T-helper 9 cell (primary cell): ENCODE measurements at places on chromosomes 1 and 21.

- no peak for DNase-seq
Observed at GRCh38 chr1:91730801-91731732, 154.9 kb downstream of the TGFBR3 start.

DNA sequence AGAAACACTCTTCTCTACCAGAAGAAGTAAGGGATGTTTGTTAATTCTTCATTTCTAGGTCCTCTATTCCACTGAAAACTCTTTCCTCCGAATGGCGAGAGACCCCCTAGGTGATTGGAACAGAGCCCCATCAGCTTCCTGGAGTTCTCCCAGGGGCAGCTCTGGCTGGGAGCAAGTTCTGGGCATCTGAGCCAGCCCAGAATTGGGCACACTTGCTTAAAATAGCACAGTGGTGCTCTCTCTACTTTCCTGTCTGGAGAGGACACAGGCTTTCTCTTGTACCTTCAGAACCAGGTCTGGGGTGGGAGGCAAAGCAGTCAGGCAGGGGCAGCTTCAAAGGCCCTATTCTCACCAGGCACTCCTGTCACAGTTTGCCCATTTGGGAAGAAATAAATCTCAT lies 83.2 kb upstream of the CNTN2 start:
- no peak for DNase-seq

DNA sequence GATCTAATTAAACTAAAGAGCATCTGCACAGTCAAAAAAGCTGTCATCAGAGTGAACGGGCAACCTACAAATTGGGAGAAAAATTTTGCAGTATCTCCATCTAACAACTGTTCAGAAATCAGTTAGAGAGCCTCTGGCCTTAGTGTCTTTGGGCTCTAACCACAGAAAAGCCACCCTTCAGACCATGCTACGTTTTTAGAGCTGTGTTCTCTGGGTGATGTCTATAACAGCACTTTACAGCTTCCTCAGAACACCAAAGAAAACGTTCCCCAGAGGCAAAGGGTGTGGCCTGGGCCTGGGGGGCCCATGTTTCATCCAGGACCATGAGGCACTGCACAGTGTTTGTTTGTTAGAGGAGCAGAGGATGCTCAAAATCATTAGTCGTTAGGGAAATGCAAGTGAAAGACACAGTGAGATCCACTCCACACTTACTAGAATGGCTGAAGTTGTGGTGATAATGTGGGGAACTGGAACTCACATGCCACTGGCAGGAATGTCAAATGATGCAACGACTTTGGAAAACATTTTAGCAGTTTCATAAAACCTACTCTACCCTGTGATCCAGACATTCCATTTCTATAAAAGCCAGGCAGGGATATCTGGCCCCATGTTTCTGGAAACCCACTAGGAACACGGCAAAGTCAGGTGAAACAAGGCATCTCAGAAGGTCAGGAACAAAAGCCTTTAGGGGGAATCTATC lies 250.4 kb upstream of the HOOK1 start:
- DNase-seq: no peak

DNA sequence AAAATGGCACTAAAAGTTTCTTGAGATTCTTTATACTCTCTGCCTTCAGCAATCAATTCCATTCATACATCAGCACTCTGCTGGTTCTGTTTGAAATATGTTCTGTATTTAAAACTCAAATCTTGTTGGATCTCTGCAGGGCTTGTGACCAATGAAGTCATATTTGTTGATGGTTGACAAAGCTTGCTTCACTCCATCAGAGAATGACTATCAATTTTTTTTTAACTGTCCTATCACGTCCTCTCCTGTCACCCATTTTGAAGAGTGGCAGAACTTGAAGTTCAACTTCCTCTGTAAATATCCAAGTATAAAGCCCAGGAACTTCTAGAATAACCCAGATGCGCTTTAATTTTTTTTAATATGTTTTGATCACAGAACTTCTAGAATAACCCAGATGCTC lies 10.9 kb downstream of the PRDX6 start:
- no peak for DNase-seq

GRCh38 chr21:26487981-26488480 lies 85.1 kb downstream of the CYYR1 start:
- DNase-seq: no peak

- no peak for DNase-seq
Observed at GRCh38 chr21:45530423-45531113, 11.7 kb downstream of the SLC19A1 start.

GRCh38 chr1:173453982-173454381 lies 23.2 kb upstream of the PRDX6 start:
- no peak for DNase-seq

DNA sequence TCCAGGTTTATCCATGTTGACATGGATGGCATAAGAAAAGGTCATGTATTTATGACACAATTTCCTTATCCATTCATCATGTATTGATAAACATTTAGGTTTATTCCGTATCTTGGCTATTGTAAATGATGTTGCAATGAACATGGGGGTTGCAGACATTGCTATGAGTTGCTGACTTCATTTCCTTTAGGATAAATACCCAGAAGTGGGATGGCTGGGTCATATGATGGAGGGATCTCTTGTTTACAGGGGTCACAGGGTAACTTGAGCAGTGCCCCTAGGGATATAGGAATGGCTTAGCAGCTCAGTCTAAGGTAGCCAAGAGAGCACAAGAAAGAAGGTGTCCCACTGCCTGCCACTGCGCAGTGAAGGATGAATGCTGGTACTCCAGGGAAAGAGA lies 229.6 kb upstream of the COA6 start:
- no peak for DNase-seq

GRCh38 chr1:58104960-58105359 lies 441.6 kb downstream of the OMA1 start:
- DNase-seq: no peak

- DNase-seq: no peak
Observed at GRCh38 chr1:111227434-111227833, at the start of gene CHI3L2. Gene CHI3L2 (plus strand): TSS chr1:111227713. CDS start chr1:111227730, 17 bp downstream.

DNA sequence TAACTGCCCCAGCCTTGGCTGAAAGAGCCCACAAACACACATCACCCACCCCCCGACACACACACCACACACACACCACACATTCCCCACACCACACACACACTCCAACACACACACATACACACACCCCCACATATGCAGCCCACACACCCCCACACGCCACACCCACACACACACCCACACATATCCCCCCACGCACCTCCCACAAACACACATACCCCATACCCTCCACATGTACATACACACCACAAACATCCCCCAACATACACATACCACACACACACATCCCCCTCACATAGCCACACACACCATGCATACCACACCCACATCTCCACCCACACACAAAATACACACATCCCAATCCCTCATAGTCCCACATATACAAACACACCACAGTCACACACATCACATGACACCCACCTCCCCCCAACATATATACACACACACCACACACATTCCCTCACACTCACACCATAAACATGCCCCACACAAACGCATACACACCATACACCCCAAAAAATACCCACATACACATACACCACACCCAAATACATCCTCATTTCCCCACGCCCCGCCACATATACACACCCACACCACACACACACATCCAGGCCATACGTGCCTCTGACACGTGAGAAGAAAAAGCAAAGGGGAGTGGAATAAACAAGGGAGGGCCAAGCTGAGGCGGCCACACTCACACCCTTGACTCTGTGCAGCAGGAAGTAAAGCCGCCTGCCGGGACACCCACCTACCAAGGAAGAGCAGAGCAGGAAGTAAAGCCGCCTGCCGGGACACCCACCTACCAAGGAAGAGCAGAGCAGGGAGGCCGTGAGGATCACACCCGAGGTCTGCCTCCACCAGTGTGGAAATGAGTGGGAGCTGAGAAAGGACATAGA lies 53.7 kb downstream of the HSF2BP start:
- DNase-seq: no peak

DNA sequence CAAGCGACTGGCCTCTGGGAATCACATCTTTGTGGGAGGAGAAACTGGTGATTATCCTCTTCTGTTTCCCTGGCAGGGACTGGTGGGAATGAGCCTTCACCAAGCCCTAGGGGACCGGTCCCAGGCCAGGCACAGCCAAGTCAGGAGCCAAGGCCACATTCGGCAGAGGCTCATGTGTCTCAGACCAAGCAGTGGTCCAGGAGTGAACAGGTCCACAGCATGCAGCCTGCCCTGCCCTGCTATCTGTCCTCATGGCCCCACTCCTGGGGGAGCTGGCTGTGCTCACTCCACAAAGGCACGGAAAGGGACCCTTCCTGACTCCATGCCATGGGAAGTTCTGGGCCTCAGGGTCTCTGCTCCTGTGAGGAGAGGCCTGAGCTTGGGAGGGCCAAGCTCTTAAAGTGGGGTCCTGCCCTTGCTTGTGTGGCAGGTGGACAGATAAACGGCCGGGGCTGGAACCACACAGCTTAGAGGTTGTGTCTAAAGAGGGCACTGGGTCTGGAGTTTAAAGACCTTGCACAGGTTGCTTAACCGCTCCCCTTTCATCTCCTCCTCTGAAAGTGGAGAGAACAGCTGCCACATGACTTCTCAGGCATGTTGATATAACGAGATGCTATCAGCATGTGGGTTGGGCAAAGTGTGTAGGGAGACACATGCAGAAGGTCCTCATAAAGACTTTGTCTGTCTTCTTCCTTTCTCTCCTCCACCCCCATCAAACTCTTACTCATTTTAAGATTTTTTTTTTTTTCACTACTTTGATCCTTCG lies 57.5 kb downstream of the CASQ2 start:
- DNase-seq: no peak

DNA sequence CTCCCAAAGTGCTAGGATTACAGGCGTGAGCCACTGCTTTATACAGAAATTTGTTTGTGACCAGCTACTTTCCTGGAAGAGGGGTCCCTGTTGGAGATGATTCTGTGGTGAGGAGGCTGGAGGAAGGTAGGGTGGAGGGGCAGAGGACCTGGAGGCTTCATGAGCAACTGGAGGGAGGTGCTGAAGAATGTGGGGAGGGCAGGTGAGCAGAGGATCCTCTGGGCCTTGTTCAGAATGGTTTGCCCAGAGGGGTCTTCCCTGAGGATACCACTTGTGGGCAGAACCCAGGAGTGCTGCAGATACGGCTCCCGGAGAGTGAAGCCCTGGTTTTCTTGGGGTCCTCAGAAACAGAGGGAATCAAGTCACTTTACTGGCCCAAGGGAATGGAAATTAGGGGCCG lies 67.2 kb upstream of the WDR26 start:
- DNase-seq: no peak

DNA sequence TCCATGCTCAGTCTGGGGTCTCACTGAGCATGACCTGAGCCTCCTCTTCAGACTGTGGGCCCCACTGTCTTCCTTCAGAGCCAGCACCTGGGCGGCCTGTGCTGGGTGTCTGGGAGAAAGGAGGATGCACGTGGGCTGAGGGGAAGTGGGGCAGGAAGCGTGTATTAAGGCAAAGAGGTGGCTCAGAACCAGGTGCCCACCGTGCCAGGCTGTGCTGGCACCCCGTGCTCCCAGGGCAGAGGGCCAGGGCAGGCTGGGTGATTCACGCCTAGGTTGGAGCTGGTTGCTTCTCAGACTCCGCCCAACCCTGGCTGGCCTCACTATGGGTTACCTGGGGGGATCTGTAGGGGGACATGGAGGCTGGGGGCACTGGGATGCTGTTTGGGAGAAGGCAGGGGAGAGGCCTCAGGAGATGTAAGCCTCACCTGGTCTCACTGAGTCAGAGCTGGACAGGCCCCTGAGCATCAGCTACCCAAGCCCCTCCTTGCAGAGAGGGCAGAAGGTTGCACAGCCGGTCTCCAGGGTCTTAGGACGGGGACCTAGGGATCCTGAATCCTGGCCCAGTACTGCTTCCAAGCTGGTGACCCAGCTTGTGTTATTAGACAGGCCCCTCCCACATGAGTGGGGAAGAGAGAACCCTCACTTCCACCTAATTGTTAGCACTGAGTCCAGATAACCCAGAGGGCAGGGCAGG lies 18.6 kb upstream of the PADI1 start:
- DNase-seq: no peak

DNA sequence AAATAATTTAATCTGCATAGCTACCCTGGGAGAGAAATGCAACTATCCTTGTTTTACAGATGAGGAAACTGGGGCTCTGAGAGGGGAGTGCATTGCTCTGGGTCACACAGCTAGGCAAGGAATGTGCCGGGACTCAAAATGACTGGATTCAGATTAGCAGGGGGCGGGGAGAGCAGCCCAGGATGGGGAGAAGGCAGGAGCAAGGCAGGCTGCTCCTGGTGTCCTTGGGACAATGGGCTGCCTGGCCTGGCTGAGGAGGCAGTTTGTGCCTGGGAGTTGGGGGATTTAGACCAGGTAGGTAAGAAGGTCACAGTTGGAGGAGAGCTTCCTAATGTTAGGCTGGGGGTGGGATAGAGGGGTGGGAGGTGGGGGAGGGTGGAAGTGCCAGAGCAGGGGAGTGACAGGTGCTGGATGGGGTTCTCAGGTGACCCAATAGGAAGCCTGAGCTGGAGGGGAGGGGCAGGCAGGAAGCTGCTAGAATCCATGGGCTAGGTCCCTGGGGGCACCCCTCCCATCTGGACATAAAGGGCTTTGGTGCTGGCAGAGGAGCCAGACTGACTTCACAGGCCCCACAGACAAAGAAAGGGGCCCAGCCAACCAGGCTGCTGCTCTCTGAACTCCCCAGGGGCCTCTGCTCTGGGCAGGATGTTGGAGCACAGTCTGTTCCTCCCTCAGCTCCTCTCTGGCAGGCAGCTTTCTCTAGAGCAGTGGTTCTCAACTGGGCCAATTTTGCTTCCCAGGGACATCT lies 29.0 kb downstream of the TRIM62 start:
- DNase-seq: no peak

- no peak for DNase-seq
Observed at GRCh38 chr1:194103516-194104246, 917.3 kb upstream of the B3GALT2 start.

GRCh38 chr1:58814251-58815068 lies 30.6 kb upstream of the JUN start:
- DNase-seq: no peak

DNA sequence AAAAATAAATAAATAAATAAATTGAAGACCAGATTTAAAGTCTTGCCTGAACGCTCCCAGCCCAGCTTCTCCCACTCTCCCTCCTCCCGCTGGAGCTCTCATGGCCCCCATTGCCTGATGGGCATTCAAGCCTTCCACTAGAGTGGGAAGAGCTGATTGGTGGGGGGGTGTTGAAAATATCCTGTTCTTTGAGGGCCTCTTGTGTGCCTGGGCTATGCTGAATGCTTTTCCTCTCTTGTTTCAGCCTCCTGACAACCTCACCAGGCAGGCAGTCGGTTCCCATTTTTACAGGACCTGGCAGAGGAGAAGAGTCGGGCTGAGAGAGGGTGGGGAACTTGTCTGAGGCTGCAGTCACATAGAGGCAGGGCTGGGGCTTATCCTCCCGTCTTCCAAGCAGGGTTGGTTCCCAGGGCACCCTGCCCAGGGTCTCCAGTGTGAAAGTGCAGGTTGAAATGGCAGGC lies 59.2 kb upstream of the SSBP3 start:
- DNase-seq: no peak

GRCh38 chr1:202411422-202411821 lies 62.9 kb downstream of the PPP1R12B start:
- DNase-seq: no peak
